ENCODE measurements at places on chromosomes 16 and 17. TPM values are rescaled to one million over a fixed set of nuclear protein-coding genes. Genes with fewer than 3 reads are reported as not detected.

DNA sequence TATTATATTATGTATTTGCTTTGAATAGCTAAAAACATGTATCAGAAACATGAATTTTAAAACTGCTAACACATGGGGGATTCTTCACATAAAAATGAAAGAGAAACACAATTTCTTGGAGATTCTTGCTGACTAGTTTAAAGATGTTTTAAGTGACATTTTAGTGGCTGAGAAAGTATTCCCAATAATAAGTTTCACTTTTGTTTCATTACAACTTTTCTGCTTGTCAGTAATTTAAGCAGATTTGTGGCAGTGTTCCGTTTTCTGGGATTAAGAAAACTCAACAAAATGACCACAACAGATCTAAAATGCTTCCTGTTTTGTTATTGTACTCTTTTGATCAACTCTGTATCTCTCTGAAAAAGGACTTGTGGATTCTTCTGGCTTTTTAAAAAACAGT, 75.9 kb downstream of the NLK start:
- no peak for DNase-seq

DNA sequence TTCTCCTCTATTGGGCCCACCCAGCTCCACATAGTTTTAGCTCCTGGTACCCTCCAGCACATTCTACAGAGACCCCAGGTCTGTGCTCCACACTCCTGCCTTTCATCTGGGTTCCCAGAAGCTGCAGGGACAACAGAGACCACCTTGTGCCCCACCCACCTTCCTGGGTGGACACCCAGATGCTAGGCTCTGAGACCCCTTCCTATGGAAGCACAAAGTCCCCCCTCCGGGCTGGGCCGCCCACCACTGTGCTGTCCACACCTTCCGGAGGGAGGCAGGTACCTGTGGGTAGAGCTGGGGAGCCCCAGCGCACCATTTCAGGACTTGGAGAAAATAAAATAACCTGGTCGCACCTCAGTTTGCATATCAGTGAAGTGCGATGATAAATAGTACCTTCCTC, 224.9 kb upstream of the FOXF1 start:
- DNase-seq: no peak

DNA sequence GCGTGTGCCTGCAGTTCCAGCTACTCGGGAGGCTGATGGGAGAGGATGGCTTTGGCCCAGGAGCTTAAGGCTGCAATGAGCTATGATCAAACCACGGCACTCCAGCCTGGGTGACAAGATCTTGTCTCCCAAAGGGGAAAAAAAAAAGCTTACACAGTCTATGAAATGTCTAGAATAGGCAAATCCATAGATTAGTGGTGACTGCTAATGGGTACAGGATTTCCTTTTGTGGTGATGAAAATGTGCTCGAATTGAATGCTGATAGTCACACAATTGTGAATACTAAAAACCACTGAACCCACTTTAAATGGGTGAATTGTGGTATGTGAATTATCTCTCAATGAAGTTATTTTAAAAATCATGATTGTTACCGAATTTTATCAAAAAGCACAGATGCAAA, 14.9 kb downstream of the USP7 start:
- DNase-seq: no peak

DNA sequence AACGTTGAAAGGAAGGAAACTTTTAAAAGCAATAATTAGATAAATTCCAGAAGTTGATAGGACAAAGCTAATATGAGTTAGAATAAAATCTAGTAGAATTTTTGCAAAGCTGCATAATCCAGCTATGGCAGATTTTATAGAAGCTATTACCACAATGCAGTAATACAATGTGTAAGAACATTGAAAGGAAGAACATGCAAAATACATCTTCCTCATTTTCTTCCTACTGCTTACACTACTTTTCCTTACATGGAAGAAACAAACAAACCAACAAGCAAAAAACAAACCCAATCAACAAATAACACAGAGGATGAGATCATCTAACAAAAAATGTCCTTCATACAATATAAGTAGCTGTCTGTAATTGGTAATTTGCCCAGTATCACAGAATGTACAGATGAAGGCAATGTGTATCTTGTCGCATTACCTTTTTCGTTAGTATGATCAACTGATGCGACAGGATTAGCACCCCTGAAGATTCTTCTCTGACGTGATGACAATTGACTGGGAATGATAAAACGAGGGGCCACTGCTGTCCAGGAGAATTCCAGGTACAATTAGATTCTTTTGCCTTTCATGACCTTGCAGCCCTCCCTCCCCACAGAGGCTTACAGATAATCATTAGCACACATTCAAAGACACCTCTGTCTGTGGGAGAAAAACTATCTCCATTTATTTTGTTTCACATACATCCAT, 21.2 kb upstream of the LRRC37A start:
- no peak for DNase-seq

GRCh38 chr17:80394629-80395216, 20.2 kb upstream of the ENDOV start:
- DNase-seq: no peak

The HSD11B2 gene
- 0.30 TPM for total RNA-seq

The RNF112 gene
- total RNA-seq: not detected
